Uterus (tissue), 4 donors: ENCODE measurements at places on chromosomes 3 and 15. TPM values are rescaled to one million over a fixed set of nuclear protein-coding genes. Genes with fewer than 3 reads are reported as not detected.

DNA sequence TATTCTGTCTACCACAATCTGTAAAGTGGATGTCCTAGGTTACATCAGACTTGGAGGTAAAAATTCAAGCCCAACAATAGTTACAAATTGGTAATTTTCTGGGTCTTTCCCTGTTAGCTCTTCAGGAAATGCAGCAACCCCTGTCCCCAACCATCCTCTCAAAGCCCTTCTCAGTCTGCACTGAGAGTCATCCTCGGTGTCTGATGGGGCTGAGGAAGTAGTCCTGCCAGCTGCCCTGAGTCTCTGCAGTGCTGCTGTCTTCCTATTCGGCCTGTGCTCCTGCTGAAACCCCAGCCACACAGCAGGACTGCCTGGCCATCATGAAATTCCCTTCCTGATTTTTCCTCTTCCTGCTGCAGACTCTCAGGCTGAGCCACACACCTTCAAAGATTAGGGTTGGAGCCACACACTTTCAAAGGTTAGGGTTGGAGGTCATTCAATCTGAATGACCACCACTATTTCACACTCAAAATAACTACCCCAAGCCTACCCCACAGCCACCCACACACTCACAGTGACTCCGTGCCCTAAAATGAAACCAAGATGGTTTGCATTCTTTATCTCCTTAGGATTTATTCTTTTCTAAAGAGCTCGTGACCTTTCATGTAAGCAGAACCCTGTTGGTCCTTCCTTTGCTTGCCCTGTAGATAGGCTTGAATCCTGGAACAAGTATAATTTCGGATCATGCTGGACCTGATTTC is 17.6 kb downstream of the TRIM42 start:
- DNase-seq: no peak

Gene MAPKAPK3
- total RNA-seq: 39.1 TPM

GRCh38 chr15:25737218-25737643 is 125.9 kb downstream of the ATP10A start:
- no peak for DNase-seq

Gene ATP13A4
- 5.9 TPM for total RNA-seq

- no peak for DNase-seq
Measured at GRCh38 chr3:175865724-175866123, 1006.6 kb downstream of the NAALADL2 start.

DNA sequence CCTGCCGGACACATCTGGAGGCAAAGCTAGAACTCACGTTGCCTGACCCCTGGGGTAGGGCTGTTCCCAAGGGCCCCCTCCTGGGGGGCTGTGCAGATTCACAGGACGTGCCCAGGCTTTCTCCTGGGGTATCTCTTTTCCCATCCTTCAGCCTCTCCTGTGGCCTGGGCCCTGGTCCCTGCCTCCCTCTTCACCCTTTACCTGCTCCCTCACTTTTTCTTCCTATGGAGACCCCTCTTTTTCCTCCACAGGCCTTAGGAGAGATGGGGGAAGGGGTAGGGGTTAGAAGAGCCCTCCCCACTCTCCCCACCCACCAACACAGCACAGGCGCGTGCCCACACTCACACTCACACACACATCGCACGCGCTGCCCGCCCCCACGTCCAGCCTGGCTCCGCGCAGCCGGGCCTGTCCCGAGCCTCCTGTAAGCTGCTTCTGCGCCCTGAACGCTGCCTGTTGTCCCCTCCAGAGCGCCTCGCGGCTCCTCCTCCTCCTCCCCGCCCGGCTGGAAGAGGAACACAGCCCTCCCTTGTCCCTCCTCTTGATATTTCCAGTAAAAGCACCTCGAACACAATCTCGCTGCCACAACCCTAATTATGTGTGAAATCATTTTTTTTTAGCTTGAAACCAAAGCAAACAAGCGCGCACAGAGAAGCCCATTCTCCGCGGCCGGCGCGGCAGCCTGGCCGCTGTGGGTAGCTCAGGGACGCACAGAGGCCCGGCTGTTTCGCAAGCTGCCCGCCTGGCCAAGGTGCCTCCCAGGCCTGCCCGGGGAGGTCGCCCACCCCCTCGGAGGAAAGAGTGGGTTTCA is 33.9 kb upstream of the ACAN start:
- DNase-seq: no peak

- no peak for DNase-seq
Measured at GRCh38 chr15:49720261-49720660, 99.4 kb downstream of the DTWD1 start.

DNA sequence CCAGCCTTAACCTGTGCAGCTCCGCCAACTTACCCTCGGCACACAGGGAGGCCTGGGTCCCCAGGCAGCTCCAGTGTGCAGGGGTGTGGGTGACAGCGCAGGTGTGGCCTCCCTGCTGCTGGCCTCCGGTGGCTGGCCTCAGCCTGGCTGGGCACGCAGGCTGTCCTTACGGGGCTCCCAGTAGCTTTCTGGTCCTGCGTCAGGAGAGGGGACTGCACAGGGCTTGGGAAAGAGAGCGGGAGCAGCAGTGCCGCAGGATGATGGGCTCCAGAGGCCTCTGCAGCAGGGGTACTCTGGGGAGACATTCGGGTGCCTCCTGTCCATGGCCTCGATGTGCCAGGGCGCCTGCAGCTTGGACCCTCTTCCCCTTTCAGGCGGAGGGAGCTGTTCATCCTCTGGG is 9.4 kb downstream of the APBA2 start:
- no peak for DNase-seq

GRCh38 chr3:88443066-88443465 is 293.3 kb downstream of the C3orf38 start:
- DNase-seq: no peak

- DNase-seq: no peak
Measured at GRCh38 chr15:40934457-40934856, 5.3 kb downstream of the DLL4 start.
